ENCODE measurements at places on chromosomes 11 and 22. TPM values are rescaled to one million over a fixed set of nuclear protein-coding genes. Genes with fewer than 3 reads are reported as not detected.
A peak's percentile ranks its signal among the peaks of the same experiment; 100 is the strongest.

MRTFA gene
- 61.5 TPM for total RNA-seq

GNAZ gene
- total RNA-seq: 0.53 TPM

OR52I2 gene
- total RNA-seq: not detected

GRCh38 chr22:39715778-39716495 lies 145.4 kb downstream of the CACNA1I start:
- DNase-seq: no peak

- DNase-seq: no peak
Measured at GRCh38 chr11:130383344-130384211, 44.8 kb downstream of the ADAMTS8 start.

NLRP14 gene
- not detected for total RNA-seq

RPS6KA4 gene
- 40.2 TPM for total RNA-seq

DNA sequence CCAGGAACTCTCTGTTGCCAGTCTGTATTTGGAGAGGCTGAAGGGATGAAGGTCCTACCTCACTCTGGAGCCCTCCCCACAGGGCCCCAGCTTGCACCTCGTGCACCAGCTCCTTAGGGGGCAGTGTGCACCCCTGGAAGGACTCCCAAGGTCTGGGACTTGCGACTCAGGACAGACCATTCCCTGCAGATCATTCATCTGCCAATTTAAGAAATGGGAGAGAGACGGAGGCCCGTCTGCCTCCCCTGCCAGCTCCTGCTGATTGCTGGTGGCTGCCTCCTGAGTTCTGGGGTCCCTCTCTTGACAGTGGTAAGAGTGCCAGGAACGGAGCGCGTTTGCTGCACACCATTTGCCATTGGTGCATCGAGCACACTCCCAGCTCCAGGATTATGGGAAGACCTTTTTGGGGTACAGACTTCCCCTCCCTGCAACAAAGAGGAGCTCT lies 27.4 kb upstream of the MALAT1 start:
- DNase-seq: no peak

DNA sequence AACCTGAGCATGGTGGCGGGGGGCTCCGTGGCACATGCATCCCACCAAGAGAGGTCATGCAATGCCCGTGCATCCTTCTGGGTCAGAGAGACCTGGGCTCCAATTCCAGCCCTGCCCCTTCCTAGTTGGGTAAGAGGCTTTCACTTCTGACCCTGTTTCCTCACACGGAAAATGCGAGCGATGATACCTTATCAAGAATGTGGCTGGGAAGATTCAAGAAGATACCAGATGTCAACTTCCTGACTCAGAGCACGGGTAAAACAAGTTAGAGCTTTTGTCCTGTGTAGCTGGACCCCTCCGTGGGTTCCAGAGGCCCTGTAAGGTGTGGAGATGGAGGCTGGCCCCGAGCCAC lies 8.7 kb upstream of the DGKZ start:
- no peak for DNase-seq

MPZL3 gene
- 34.0 TPM for total RNA-seq

TRIM51G gene
- not detected for total RNA-seq

DNA sequence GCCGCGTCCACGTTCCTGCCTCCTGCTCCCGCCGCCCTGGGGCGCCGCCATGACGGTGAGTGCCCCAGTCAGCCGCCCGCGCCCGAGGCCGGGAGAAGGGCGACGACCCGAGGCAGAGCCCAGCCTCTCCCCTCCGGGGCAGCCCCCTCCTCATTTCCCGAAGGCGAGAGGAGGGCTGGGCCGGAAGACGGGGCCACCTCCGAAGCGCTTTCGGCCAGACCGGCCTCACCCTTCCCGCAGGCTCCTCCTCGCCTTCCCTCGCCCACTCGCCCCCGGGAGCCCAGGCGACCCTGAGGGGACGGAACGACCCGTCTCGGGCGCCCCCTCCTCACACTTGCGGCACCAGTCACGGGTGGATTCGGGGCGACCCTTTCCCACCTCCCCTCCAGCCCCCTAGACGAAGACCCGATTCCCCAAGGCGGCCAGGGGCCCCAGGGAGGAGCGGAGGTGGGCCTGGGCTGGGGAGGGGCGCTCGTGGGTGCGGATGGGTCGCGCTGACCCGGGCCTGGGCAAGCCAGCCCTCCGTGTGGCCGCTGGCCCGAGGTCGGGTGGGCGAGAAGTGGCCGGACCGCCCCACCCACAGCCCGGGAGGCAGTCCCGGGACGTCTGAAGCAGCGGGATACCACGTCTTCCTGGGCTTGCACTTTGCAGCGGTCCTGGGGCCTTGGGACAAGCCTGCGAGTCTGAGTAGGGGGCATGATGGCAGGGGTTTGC lies 49.7 kb downstream of the TRIOBP start:
- no peak for DNase-seq

- DNase-seq: no peak
Measured at GRCh38 chr11:27139742-27140367, 99.2 kb downstream of the BBOX1 start.

DNA sequence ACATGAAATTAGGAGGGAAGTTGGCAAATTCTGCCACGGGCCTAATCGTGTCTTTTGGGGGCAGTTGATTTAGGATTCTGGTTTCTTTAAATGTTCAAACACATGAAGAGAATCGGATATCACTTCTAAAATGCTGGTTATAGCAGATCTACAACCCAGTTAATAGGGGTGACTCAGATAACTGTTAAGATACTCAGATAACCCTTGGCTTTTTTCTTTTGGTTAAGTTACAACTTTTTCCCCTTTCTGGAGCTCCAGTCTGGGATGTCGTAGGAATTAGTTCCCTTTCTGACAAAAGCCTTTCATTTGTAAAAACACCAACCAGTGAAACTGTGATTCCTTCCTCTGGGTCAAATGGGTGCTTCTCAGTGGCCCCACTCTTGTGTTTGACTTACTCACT lies 976 bp downstream of the DEPDC7 start:
- DNase-seq: no peak

ACTN3 gene
- 0.35 TPM for total RNA-seq

DNA sequence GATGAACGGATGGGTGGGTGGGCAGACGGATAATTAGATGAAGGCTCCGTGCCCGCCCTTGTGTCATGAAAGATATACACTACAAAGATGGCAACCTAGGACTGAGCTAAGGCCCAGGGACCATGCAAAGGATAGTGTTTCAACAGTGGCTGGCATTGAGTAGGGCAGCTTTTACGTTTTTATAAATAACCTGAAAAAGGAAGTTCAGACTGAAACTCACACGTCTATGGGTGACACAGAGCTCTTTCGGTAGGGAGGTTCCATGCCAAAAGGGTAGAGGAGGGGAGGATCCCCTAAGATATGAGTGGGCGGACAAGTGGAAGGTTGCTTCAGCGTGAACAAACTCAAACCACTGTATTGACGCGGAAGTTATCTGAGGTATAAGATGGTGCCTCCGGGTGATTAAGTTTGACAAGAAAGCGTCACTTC lies 90.5 kb downstream of the UBASH3B start:
- peak; percentile 63 for DNase-seq

RAB38 gene
- 1.5 TPM for total RNA-seq

DNA sequence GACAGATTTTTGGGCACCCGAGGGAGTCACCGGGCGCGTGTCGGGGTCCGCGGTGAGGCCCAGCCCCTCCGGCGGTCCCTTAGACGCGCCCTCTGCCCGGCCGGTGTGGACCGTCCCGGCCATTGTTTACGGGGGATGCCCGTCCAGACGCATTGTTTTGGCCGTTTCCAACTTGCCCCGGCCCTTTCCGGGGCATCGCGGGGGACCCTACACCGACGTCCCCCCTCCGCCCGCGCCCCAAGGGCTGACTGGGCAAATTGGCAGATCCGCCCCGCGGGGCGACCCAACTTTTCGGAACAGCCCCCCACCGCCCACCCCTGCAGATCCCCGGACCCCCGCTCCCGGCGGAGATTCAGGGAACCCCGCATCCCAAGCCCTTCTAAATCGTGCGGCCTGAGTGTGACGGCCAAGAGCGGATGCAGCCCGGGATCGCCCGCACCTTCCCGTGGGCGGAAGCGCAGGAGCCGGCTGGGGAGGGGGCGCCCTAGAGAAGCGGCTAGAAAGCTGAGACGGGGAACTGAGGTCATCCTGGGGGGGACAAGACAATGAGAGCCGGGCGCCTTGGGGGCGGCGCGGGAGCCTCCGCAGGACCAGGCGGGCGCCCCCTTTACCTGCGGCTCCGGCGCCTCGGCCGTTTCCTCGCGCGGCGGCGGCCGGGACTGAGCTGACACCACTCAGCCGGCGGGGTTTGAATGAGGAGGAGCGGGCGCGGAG lies 17.1 kb upstream of the CCT8L2 start:
- no peak for DNase-seq

DNA sequence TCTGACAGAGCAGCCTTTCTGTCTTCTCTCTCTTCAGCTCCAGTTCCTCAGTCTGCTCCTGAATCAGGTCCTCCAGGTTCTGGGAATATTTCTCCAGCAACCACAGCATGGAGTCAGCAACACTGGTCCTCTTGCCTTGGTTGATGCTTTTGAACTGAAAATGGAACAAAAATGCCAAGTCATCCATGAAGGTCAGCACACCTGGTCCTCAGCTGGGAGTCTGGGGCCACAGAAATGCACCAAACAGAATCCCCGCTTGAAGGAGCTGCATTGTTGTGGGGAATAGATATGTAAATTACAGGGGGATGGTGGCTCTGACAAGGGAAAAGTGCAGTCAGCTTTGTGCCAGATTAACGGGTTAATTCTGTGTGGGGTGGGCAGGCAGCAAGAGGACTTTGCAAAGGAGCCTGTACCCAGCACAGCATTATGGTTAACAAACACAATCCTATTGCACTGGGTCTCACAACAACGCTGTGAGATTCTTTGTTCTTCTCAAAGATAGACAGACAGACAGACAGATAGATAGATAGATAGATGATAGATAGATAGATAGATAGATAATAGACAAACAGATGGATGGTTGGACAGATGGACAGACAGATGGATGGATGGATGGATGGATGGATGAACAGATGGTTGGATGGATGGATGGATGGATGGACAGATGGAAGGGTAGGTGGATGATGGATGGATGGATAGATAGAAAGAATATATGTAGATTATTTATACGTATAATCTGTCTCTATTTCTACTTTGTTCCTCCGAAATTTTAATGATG lies 33.8 kb upstream of the LRRC32 start:
- DNase-seq: no peak

DNA sequence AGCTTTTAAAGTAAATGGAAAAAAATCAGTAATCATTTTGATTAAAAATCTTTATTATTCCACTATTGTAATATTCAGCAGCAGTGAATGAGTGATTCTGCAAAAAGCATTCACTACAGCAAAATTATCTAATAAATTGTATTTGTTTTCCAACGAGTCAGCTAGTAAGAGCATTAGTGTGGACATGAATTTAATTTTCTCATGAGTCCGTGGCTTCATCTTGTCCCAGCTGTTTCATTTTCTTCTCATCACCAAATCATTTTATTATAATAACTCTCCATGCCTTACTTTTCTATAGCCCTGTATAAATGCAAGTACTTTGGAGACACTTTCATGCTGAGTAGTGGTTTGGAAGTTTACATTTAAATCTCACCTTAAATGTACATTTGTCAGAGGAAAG lies 66.2 kb downstream of the FANCF start:
- no peak for DNase-seq

DNA sequence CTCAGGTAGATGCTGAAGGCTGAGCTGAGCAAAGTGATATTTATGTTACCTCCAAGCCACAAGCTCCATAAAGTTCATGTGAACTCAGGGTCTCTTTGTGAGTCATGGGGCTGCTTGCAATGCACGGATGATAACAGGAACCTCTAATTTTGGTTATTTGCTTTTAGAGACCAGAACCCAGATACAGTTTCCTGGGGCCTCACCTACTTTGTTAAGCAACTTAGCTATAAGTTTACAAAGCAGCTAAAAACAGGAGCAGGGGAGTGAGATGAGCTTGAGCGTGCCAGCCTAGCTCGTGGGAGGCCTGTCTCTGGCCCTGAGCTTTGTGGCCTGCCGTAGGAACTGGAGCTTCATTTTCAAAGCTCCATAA lies 29.2 kb downstream of the SREBF2 start:
- DNase-seq: peak; percentile 39

DNA sequence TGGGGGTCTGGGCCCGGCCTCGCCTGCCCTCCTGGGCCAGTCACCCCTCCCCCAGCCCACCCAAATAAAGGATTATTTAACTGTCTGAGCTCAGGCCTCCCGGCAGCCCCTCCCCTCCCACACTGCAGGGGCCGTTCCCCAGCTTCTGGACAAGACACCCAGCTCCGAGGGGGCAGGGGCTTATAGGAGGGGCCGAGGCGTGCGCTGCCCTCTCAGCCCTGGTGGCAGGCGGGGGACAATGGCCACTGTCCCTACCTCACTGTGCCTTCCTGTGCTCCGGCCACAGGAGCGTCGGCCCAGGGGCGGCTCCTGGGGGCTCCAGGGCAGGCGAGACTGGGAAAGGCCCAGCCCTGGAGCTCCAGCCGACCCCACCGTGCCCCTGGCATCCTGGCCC lies 2.2 kb upstream of the SELENOO start:
- DNase-seq: no peak

- DNase-seq: no peak
Measured at GRCh38 chr22:42360348-42360747, 71.9 kb downstream of the NFAM1 start.

DNA sequence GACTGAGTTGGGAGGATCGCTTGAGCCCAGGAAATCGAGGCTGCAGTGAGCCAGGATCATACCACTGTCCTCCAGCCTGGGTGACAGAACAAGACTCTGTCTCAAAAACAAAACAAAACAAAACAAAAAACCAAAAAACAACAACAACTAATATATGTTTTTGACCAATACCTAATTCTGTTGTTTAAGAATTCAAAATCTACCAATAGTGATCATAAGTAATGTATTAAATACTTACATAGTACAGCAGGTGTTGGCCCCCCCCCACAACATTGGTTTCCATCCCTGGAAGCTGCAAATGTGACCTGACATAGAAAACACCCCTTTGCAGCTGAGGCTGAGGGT lies 74.7 kb downstream of the KCNQ1 start:
- no peak for DNase-seq

CNGA4 gene
- total RNA-seq: 0.20 TPM

- DNase-seq: no peak
Measured at GRCh38 chr11:121336279-121336937, 43.8 kb downstream of the SC5D start.

GRCh38 chr11:1167751-1168231 lies 10.0 kb downstream of the MUC5AC start:
- no peak for DNase-seq

Measured in activated CD4-positive, alpha-beta memory T cell treated with anti-CD3 and anti-CD28 coated beads, Interleukin-2, amount 10 ng/mL, durations not matched to agents 7 days and 5 days (primary cell).